ENCODE measurements at places on chromosomes 12 and 14.
A peak's percentile ranks its signal among the peaks of the same experiment; 100 is the strongest.

DNA sequence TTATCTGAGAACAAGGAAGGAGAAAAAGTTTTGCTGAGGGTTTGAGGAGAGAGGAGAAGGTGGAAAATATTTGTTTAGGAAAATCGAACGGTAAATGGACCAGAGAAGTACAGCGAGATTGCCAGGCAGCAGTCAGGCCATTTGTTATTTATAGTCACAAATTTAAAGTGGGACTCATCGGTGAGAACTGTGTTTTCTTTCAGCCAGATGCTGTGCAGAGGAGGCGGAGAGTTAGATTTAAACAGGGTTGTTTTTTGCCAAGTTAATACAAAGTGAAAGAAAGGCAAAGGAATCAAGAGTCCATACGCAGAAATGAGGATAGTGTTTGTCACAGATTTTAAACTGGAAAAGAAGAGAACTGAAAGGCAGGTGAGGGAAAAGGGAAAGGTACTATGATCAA is 200.6 kb upstream of the CNOT2 start:
- no peak for DNase-seq

DNA sequence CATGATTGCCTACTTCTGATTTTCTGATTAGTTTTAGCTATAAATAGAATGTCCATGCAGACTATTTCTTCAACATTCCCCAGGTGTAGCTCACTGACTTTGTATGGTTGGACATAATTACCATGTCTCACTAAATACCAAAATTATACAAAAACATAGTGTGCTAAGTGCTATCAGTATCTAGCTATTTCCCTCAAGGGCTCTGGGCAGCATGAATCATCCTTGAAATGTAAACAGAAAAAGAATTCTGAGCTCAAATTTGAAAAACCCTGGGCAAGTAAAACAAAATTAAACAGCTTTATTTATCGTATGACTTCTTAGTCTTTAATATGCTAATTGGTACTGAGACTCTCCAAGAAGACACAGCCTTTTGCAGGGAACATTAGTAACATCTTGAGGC is 82.9 kb downstream of the SPATA7 start:
- no peak for DNase-seq

- no peak for DNase-seq
These were observed 9.7 kb downstream of the PPP2R5E start for GRCh38 chr14:63533474-63533873.

- DNase-seq: no peak
These were observed 2.8 kb downstream of the OLR1 start for GRCh38 chr12:10169104-10169503.

- DNase-seq: no peak
These were observed 200.3 kb upstream of the DIO3 start for GRCh38 chr14:101361044-101361443.

DNA sequence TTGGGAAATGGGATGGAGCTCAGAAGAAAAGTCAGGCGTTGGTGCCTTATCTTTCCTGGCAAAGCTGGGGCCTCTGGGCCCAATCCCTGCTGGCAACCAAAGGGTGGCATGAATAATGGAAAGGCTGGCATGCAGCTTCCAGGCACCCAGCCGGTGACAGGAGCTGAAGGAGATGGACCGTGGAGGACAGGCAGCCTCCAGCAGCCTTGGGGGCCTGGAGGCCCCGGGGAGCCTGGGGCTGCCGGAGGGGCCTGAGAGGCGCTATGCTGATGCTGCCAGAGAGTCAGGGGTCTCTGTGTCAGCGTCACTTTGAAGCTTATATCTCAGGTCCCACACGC is 38.2 kb upstream of the EML1 start:
- no peak for DNase-seq

GRCh38 chr12:29944269-29945000 is 160.7 kb upstream of the TMTC1 start:
- DNase-seq: no peak

DNA sequence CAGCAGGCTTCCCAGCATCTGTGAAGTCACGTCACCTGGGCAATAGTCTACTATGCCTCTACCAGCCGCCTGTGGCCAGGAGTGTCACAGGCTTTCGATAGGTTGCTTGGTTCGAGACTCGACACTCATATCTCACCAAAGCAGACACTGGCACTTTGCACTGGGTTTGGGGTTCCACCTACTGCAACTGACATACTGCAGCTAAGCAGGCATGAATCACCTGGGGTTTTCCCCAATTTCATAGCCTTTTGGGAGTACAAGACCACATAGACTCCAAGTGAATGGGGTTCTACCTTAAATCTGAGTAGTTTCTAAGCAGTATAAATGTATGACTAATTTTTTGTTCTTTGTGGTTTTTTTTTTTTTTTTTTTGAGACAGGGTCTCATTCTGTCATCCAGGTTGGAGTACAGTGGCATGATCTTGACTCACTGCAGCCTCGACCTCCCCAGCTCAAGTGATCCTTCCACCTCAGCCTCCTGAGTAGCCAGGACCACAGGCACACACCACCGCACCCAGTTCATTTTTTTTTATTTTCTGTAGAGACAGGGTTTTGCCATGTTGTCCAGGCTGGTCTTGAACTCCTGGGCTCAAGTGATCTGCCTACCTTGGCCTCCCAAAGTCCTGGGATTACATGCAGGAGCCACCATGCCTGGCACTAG is 32.1 kb downstream of the DMAC2L start:
- peak; percentile 23 for DNase-seq

- DNase-seq: no peak
These were observed 118.9 kb downstream of the ETV6 start for GRCh38 chr12:11768233-11768965.

DNA sequence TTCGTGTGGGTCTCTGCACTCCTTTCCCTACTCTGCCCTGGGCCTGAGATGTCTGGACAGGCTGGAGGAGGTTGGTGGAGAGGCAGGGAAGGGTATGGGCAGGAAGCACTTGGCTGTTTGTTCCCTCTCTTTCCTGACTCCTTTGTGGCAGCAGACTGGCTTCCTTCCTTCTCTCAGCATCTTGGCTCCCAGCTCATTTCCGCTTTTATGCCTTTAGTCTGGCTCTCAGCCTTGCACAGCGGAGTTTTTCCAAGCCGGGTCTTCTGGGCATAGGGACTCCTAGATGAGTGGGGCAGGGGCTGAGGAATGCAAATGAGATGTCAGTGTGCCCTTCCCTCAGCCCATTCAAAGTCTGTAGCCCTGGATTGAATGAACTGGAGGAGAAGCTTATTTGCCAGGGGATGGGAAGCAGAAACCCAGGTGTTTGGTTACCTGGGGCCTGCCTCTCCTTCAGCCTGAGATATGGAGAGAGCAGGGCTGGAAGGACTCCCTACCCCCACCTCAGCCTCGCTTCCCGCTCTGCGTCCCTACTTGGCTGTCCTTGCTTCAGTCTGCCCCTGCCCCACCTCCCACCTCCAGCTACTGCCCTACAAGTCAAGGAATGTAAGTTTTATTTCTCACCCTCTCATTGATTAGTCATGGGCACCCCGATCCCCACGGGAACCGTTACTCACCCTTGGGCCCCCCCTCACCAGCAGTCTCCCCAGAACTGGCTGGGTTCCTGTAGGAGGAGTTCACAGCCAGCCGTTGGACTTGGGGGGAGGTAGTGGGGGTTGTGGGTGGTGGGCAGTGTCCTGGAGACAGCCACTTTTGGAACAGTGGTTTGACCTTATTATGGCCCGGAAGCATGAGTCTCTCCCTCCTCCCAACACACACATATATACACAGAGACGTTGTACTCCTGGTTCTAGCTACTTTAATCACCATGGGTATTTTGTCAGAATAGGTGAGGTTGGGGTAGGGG is 9.3 kb upstream of the ITGA5 start:
- no peak for DNase-seq

GRCh38 chr12:89840162-89840922 is 131.7 kb upstream of the ATP2B1 start:
- DNase-seq: no peak

GRCh38 chr14:54622192-54622958 is 55.4 kb downstream of the SAMD4A start:
- no peak for DNase-seq

DNA sequence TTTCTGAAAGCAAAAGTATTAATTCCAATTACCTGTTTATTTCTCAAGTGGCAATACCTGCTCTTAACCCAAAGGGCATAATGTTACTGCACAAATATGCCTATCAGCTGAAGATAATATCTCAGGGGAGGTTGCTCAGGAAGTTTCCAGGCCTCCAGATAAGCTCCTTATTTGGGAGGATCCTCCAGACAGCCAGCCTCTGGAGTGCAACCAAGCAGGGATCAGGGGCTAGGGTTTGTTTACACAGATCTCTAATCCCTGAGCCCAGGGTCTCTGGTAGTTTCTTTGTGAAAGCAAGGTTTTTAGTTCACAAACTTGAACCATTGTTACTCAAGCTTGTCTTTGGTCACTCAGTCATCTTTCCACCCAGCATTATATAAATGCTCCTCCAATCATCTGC is 124.4 kb downstream of the SLC38A4 start:
- DNase-seq: no peak

- no peak for DNase-seq
These were observed 182.2 kb upstream of the FBXO33 start for GRCh38 chr14:39614297-39614923.

DNA sequence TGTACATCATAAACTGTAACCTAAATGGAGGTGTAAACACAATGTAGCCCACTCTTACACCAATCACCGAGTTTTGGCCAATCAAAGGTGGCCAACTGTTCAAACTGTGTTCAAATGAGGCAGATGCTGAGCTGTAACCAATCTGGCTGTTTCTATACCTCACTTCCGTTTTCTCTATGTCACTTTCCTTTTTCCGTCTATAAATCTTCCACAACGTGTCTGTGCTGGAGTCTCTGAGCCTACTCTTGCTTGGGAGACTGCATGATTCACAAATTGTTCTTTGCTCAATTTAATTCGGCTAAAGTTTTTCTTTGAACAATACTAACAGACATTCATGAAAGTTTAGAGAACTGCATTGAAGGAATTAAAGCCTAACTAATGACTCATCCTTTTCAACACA is 547.1 kb upstream of the USP15 start:
- no peak for DNase-seq

- no peak for DNase-seq
These were observed 51.0 kb downstream of the SPPL3 start for GRCh38 chr12:120853188-120853587.
